ENCODE measurements at places on chromosomes 13 and 19.

DNA sequence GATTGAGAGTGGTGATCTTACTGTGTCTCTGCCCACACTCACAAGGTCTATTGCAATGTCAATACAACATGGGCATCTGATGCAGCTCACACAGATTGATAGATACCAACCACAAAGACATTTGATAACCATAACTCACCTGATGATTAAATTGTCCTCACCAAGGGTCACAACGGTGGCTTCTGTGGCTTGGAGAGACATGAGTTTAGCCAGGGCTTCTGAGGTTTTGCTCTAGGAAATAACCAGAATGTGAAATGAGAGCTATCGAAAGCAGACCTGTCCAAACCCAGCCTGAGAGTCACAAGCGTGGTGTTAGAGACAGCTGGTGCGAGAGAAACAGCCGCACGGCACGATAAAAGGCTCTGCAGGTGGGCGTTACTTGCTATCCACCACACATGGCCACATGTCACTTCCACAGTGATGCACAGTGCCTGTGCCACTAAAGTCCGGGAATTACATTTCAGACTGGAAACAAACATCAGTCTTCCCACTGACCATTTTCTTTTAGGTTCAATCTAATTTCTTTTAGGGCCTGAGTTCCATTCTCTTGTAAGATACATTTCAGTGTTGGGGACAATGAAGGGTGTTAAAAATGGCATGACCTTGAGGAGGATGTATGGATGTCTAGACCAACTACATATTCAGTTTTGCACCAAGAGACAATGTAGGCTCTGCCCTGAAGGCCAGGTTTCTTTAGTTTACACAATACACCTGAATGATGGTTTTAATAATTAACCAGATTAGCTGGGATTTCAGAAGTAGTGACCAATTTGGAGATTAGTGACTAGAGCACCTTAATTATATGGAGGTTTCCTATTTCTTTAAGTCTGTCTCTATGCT lies 53.7 kb downstream of the ATP7B start:
- DNase-seq = no peak

- no peak for DNase-seq
Observed at GRCh38 chr19:23262920-23263319, 12.7 kb upstream of the ZNF724 start.

DNA sequence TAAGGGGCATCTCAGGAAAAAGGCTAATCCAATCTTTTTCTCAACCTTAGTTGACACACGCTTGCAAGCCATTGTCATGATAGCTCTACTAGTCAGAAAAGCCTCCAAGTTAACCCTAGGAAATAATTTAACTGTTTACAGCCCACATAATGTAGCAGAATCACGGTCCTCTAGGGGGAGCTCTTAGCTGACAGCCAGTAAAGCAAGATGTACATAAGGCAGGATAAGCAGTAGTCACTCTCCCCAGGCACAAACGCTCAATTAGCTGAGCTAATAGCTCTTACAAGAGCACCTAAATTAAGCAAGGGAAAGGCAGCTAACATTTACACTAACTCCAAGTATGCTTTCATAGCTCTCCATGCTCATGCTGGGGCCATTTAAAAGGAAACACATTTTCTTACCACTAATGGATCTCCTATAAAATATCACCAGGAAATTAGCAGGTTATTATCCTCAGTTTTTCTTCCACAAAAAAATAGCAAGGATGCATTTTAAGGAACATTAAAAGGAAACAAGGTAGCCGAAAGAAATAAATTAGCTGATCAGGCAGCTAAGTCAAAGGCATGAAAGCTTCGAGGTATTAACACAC lies 33.7 kb upstream of the ZSCAN5A start:
- DNase-seq = no peak

- no peak for DNase-seq
Observed at GRCh38 chr19:19111136-19111835, 27.0 kb downstream of the TMEM161A start.

- DNase-seq = no peak
Observed at GRCh38 chr13:20342311-20342710, 110.2 kb upstream of the GJB6 start.

GRCh38 chr19:14105680-14106079 lies 11.9 kb downstream of the PRKACA start:
- no peak for DNase-seq

Measured in germinal center (tissue), 1 donor.